ENCODE measurements at places on chromosomes 4 and X.

DNA sequence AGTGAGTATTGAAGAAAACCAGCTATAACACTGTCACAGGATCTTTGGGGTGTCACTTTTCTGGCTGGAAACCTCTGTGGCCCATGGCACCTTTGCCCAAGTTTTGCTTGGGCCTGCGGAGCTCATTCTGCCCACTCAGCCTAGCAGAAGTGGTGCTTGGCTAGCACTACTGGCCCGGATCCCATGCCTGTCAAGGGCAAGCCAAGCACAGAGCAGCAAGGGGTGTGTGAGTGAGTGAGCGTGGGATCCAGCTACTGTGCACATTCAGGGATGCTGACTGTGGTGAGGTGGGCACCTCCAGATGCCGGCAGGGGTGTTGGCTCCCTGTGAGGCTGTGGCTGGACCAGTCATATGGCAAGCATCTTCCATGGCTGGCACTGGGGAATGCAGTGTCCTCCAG is 55.4 kb upstream of the RASGEF1B start:
- no peak for DNase-seq

DNA sequence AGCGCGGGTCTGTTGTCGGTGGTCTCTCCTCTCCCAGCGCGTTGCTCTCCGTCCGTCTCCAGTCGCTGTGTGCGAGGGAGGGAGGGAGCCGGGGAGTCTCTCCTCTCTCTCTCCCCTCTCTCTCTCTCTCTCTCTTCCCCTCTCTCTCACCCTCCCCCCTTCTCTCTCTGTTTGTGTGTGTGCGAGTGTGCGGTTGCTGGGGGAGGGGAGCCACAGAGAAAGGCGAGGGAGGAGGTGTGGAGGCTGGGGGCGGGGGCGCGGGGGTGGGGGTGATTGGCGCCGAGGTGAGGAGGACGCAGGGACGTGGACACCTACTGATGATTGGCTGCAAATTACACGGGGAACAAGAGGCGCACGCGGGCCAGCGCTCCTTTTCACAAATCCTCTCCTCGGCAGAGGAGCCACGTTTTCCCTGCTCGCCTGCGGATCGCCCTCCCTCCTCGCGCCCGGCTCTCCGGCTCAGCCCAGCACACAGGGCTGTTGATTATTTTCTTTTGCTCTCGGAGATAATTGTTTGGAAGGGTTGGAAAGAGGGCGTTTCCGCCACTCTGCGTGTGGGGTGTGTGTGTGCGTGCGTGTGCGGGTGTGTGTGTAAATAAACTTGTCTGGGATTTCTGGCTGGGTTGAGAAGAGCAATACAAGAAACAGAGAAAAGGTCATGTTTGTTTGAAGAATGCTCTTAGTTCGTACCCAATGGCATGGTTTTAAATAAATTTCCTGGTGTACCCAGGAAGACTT is at the start of gene CXXC4:
CXXC4 (minus strand) TSS at position 73 of the 738 bp plus-strand sequence. CDS start 3,092 bp downstream, outside the sequence.
- DNase-seq, result peak; percentile 15

GRCh38 chr4:176054942-176055341 is 10.7 kb upstream of the WDR17 start:
- peak; percentile 3 for DNase-seq

DNA sequence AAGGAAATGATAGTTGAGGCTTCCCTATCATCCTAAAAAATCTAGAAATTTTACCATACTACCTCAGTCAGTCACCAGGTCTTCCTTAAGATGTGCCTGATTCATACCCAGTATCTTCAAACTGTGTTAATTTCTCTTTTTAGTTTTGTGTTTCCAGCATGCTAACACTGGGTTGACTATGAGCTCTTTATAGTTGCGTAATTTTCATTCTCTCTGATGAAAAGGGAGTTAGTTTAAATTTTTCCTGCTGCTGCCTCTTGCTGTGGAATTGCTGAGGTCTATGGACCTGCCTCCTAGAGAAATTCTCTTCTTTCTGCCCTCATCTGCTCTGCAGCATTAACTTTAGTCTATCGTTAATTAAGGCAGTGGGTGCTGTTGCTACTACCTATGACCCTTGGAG is 66.6 kb downstream of the BANK1 start:
- DNase-seq, result no peak

DNA sequence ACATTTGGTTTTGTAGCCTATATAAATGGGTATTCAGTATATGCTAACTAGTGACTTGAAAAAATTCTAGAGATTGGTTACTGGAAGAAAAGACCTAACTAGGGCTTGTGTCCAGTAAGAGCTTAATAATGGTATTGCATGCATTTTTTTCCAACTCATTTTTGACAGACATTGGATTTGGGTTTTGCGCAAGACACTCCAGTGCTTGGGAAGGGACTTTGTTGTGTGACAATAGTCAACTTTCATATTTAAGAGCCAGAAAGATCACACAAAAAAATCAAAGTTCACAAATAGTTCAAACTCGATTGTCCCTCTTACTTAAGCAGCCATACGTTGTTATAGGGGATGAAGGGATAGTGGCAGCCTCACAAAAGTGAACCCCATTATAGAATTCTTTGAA is 1.2 kb upstream of the HSD17B11 start:
- no peak for DNase-seq

GRCh38 chrX:139738581-139738980 is 30.6 kb upstream of the MCF2 start:
- DNase-seq, result no peak

DNA sequence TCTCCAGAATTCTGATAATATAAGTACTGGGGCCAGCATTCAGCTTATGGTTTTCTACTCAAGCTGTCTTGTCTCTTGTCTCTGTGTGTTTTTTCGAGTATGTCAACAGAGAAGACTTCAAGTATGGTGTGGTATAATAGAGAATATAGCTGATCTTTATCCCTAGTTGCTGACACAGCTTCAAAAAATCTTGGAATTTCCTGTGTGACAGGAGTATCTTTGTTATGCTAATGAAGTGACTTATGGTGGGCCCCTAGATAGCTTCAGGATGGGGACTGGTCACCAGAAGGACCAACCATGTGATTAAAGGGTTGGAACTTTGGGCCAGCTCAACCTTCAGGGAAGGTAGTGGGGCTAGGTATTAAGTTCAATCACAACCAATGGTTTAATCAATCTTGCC is 2.9 kb downstream of the GPRASP3 start:
- DNase-seq, result no peak
